ENCODE measurements at places on chromosomes 5 and 9. TPM values are rescaled to one million over a fixed set of nuclear protein-coding genes. Genes with fewer than 3 reads are reported as not detected.

Gene GRXCR2
- not detected for total RNA-seq

Gene LRRC26
- 1.3 TPM for total RNA-seq

Gene EGFLAM
- not detected for total RNA-seq

Gene ADAMTS12
- total RNA-seq = 8.6 TPM

Measured in A549 treated with CpdA at 1 μM for 4 hours (cell line).